LNCaP clone FGC (cell line): ENCODE measurements at places on chromosomes 6 and 20.

DNA sequence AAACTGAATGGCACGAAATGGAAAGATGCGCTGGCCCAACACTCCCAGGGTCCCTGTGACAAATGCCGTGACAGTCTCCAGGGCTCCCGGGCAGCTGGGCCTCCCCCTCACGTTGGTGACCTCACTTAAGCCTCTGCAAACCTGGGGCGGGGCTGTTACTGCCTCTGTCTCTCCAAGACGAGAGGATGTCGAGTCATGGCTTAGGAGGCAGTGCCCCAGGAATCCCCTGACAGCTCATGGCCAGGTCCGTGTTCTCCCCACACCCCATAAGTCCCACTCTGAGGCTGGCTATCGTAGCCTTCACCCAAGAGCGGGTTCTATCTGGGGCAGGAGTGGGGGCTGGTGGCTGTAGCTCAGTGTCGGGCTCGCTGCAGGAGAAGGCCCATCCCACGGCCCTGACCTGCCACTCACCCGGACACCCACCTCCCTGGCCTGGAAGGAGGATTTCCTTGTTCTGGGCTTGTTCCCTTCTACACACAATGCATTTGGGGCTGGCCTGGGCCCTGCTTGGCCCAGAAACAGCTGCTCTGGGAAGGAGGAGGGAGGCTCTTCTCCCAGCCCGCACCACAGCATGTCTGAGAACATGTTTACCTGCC lies 5.6 kb upstream of the RPS21 start:
- DNase-seq = no peak

GRCh38 chr6:148682252-148682651 lies 64.6 kb upstream of the UST start:
- no peak for DNase-seq

DNA sequence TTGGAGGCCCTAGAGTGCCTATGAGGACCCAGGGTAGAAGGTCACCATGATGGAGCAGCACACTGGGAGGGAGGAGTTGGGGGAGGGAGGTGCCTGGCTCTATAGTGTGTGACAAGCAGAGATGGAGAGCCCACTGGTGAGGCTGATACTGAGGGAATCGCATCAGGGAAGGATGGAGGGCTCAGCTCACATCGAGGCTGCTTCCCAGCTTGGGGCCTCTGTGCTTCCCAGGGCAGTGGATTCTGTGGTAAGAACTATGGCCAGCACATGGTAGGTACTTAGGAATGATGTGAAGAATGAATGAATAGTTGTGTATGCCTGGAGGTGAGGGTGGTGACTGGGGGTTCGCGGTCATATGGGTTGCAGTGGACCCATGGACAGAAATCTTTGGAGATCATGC lies 1.3 kb upstream of the EPB41L1 start:
- no peak for DNase-seq

GRCh38 chr6:143940011-143940597 lies 68.0 kb downstream of the PLAGL1 start:
- DNase-seq = peak; percentile 47

DNA sequence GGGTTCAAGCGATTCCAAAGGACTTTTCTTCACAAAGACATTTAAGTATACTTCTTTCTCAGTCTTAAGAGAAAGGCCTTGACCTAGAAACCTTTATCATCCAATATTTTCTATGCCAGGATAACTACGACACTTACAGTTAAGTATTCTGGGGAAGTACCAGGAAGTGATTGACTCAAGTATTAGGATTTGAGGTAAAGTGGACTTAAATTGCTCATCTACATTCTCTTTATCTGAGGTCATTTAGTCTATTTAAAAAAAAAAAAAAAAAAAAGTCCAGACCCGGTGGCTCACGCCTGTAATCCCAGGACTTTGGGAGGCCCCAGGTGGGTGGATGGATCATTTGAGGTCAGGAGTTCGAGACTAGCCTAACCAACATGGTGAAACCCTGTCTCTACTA lies 114.7 kb downstream of the ZFAND3 start:
- DNase-seq = no peak

DNA sequence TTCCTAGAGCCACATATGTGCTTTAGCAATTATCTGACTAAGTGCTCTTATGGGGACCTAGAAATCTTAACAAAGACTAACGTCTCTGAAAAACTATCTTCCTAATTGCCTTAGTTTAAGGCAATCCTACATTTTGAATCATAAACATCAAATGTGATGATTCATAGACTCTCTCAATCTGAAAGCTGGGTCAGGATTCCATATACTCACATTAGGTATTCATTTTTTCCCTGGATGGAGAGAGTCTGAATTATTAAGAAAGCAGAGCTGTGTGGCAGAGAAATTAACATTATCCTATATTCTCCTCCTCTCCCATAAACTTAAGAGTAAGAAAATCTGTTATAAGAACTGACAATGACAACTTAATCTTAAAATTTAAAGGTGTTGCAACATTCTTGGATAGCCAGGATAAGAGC lies 1.6 kb upstream of the PRL start:
- no peak for DNase-seq
